ENCODE measurements at places on chromosomes 7 and 10.

DNA sequence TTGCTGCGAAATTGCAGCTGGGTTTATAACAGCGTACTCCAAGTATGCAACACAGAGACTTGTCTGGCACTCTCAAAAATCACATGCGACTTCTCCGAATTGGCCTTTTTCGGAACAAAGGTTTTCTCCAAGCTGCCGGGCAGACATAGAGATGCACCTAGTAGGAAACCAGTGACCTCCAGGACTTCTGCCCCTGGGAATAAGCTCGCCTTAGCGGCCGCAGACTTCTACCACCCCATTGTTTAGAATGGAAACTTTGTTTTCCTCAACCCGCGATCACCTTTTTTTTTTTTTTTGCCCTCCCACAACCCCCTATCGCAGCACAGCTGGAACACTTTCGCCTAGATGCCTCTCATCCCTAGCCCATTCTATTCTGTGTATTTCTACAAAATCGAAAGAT, 4.9 kb upstream of the HOXA10 start:
- DNase-seq, result no peak

DNA sequence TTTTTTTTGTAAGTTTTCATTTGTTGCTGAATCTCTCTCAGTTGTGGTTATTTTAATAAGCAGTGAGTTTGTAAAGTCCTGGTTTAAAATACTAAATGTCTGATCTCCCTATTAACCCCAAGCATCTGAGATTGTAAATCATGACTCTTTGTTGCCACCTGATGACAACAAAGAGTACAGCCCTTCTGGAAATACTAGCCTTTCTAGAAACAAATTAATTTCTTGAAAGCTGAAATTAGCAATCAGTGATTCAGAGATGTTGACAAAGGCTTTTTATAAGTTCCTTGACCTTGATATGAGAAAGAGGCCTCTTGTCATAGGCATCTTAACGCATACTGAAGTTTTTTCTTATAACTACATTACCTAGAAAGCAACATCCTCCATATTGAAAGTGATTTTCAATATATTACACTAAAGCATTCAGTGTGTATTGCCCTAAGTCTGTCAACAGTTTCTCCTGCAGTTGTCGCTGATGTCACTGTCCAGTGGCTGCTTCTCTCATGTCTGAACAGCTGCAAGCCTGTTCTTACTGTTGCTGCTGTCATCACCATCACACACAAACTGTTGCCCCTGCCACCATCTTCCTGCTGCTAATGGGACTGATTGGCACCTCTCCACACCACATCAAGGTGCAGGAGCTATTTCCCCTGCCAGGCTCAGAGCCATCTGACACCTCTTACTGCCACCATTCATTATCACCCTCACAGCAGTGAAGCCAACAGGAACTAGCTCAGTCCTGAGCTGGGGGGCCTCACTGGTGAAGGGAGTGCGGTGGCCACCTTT, 95.1 kb upstream of the LRGUK start:
- DNase-seq, result no peak

GRCh38 chr7:41503438-41503837, 199.5 kb downstream of the INHBA start:
- no peak for DNase-seq

- DNase-seq, result no peak
These were observed 57.9 kb downstream of the JAKMIP3 start for GRCh38 chr10:132123606-132124005.

DNA sequence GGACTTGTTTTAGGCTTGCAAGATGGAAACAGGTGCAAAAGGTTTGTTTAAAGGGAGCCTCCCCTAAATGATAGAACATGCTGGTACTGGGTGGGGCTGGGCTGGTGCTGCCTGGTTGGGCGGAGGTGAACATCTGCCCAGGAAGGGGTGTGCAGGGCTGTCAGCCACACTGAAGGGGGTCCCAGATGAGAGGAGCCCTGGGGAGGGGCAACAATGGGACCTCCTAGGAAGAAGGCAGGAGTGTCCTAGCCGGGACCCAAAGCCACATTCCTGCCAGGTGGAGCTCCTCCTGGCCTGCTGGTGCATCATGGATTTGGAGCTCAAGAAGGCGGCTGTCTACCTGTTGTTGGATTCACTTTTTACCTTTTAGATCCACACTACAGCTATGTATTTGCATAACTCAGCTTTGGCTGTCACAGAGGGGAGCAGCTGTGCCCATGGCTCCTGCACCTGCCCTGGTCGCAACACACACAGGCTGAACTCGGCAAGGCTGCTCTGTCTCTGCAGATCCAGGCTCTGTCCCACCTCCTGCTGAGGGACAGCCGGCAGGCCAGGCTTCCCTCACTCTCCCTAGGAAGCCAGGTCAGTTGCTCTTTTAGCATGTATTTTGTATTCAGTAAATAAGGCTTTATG, 59.9 kb downstream of the ADARB2 start:
- DNase-seq, result no peak

DNA sequence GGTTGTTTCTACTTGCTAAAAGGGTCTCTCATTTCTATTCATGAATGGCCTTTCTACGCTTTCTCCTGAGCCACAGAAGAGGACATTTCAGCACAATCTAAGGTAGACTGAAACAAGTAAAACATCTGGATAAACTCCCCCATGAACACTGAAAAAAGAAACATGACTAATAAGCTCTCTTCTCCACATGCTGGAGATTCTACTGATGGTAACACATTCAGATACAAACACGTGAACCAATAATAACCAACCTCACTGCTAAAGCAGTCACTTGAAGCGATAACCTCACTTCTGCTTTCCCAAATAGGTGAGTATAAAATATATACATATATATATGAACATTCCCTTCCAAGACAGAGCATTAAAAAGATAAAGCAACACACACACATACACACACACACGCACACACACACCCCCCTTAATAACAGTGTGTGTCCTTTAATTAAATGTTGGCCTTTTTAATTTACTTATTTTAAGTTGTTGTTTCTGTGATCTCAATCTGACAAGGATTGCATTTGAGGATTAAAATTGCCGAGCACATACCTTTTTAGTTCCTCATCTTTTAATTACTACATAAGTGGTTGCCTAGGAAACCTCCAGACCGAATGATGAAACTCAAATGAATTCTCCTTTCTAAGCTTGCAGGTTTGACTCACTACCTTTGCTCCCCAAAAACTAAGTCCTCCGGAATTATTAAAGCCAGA, 292.4 kb upstream of the KLF14 start:
- DNase-seq, result no peak

GRCh38 chr10:76113952-76114351, 682.5 kb downstream of the LRMDA start:
- no peak for DNase-seq

- no peak for DNase-seq
These were observed 10.2 kb downstream of the ZRANB1 start for GRCh38 chr10:124952123-124952522.

- peak; percentile 45 for DNase-seq
These were observed 815 bp downstream of the CCSER2 start for GRCh38 chr10:84329196-84329611.

DNA sequence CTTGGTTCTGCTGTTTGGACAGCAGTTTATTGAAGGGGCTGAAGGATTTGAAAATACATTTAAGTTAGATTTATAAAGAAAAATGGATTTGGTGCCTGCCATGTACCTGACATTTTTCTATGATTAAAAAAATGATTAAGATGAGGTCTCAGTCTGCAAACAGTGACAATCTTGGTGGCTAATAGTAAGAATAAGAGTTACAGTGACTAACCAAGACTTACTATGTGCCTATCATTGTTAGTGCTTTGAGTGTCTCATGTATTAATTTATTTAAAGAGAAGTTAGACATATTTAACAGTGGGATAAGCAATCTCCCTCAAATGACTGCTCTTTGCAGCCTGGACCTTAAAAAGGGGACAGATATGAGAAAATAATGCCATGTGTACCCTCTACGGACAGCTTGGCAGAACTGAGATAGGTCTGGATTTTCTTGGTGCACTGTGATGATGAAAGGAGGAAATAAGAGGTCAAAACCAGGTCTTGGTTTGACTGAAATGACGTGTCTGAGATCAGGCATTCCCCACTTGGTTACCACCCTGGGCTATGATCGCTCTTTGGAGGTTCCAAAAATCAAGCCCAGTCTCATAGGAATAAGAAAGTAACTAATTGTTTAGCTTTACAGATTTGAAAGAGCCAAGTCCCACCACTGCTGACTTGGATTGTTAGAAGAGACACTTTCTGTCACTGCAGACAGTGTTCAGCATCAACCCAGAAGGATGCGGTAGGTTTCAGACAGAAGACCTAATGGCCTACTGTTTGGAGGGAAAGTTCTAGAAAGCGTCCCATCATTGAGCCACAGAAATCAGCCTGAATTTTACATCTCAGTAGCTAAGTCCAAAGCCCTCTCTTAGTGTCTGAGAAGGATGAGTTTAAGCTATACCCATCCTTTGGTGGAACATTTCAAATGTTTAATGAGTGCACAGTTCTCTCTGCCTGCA, 2.1 kb downstream of the CASP7 start:
- DNase-seq, result no peak

- no peak for DNase-seq
These were observed 205.9 kb upstream of the SVIL start for GRCh38 chr10:29840516-29841276.

- no peak for DNase-seq
These were observed 22.2 kb downstream of the SGCE start for GRCh38 chr7:94633687-94634086.

- DNase-seq, result no peak
These were observed 26.0 kb upstream of the HNRNPH3 start for GRCh38 chr10:68305854-68306253.

- DNase-seq, result no peak
These were observed 90.9 kb downstream of the MLLT10 start for GRCh38 chr10:21624951-21625350.

DNA sequence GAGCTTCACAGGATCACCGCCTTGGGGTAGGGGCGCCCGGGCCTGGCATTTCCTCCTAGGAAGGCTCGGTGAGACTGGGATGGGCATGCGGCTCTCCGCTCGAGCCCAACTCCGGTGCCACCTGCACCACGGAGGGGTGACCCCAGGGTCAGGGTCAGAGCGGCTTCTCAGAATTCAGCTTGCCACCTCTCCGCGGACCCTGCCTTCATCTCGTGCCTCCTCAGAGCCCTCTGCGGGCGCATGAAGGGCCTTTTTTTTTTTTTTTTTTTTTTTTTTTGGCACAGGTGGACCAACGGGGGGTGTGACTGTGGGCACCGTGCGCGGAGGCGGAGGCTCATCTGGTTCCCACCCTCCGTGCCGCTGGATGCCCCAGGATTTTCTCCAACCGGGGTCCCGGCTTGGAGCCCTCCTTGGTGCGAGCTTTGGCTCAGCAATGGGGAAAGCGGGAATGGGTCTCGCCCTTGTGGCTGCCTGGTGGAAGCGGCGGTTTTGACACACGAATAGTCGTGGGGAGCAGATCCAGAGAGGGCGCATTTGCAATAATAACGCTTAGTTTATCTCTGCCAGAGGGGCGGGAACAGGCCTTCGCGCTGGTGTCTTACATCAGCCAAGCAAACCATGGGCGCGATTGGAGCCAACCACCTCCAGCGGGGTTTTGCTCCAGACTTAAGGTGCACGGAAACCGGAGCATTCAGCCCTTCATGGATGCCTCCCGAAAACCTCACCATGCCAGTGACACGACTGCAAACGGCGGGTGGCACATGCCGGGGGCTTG, 5.0 kb upstream of the TNRC18 start:
- peak; percentile 80 for DNase-seq

DNA sequence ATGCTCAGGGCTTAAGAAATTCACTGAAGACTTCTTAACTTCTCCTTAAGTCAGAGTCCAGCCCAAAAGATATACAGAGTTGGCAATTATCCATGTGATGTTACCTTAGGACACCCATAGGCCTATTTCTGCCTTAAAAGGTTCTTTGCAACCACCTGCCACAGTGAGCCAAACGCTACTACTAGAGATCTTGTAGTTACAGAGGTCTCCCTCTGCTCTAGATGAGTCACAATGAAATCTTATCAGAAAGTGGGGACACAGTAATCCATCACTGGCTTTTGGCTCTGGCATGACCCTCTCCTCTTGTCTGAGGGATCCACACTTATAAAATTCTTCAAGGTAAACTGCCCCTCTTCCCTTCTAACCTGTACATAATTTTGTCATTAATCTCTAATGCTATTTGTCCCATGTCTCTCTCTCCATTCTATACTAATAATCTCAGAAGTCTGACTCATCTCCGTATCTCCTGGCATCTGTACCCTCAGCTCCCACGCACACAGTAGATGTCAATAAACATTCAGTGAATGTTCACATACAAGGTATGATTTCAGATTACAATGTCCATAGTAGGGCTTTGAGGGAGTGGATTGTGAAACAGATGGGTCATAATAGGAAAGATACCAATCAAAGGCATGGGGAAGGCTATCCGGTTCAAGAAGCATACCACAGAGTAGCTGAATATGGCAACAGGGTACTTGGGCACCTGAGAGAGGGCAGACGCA, 112.1 kb downstream of the SGMS1 start:
- DNase-seq, result no peak

DNA sequence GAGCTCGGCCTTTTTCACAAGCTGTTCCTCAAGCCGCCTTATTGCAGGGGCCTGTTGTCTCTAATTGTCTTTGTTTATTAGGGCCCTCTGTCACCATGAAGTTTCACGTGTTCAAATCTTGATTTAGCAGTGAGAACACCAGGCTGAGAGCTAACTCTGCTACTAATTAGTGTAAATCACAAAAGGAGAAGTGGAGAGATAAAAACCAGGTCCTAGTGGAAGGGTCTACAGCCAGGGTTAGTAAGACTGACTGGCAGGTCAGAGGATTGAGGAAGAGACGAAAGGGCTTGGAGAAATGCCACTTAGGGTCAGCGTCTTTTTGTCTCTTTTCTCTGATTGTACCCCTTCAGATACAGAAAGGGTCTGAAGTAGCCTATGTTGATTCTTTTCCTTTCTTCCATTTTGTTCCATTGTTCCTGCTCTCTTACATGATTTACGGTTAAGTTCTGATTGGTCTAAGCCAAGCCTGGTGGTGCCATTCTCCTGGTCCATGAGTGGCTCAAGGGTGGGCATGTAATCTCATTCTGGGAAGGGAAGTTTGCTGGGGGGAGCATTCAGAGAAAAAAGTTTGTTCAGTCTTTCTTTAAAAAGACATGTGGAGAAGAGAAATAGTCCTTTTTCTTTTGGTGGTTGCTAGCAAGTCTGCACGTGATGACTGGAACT, 21.3 kb downstream of the SSMEM1 start:
- no peak for DNase-seq

- DNase-seq, result peak; percentile 26
These were observed 83.9 kb upstream of the UNC5B start for GRCh38 chr10:71128311-71128980.

DNA sequence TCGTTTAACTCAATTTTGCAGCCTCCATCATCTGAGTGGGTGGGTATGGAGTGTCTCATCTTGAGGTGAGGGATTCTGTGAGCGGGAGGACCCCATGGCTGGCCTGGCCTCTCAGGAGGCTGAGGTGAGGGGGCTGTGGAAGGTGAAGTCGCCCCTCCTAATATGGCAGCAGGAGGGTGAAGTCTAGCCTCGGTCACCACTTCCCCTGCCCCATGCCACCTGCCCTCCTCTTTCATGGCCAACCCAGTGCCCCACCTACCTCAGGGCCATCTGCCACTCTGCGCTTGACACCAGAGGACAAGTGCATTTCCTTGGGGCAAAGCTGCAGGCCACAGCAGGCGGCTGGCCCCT, 8.7 kb downstream of the RASGEF1A start:
- no peak for DNase-seq

Measured in HAP-1 (cell line).